ENCODE measurements at places on chromosomes 2 and 18.
A peak's percentile ranks its signal among the peaks of the same experiment; 100 is the strongest.

GRCh38 chr2:35099342-35099741, 1256.2 kb upstream of the CRIM1 start:
- no peak for DNase-seq

DNA sequence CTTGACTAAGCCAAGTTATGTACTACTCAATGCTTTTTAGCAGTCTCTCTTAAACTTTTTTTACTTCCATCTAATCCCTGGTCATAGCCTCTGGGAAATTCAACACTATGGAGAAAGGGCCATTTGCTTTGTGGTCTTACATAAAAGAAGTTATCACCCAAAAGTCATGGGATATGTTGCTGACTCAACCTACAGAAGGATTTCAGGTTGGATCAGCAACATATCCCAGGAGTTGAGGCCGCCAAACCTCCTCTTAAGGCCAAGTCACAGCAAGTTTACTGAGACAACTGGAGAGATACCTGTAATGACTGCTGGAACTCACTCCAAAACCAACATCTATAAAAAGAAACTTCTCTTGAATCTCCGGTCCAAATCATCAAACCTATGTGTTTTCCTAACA, 141.1 kb downstream of the IRS1 start:
- no peak for DNase-seq

DNA sequence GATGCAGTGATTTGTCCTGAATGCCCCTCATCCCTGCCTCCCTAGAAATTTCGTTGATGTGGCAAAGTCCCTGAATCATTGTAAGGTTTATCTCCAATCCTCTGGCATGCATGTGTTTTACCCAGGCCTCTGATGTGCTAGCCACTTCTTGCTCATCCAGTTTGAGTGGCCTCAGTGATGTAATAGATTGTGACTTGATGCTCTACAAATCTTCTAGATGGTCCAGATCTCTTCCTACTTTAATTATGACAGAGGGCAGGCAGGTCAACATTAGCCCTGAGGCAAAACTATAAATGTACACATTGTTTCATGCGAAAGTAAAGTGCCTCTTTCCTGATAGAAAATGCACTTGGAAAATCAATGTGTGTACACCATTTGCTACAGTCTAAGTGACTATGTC, 54.5 kb downstream of the LONRF2 start:
- no peak for DNase-seq

DNA sequence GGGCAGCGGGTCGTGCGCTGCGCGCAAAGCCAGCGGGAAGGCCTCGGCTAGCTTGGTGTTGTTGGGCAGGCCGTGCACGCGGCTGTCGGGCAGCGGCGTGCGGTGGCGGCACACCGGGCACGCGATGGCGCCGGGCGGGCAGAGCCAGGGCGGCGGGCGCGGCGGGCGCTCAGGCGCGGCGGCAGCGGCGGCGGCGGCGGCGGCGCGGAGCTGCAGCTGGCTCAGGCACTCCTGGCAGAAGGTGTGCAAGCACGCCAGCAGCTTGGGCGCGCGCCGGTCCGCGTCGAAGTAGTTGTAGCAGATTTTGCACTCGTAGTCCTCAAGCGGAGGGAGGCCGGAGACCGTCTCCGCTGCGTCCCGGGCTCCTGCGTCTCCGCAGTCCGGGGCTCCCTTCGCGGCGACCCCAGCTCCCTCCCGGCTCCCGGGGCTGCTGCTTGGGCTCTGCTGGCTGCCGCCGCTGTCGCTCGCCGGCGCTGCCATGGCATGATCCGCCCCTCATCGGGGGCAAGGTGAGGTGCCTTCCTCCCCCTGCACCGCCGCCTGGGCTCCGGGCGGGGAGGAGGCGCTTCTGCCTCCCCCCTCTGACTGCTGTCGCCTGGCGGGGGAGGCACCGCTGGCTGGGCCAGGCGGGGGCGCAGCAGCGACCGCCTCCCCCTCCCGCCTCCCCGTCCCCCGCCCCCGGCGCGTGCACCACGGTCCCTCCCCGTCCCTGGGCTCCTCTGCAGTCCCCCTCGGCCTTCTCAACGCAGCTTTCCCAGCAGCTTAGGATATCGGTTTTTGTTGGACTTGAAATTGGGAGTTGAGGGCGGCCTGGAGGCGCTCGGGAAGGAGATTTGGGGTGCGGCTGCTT, 21.0 kb upstream of the PAX3 start:
- no peak for DNase-seq

DNA sequence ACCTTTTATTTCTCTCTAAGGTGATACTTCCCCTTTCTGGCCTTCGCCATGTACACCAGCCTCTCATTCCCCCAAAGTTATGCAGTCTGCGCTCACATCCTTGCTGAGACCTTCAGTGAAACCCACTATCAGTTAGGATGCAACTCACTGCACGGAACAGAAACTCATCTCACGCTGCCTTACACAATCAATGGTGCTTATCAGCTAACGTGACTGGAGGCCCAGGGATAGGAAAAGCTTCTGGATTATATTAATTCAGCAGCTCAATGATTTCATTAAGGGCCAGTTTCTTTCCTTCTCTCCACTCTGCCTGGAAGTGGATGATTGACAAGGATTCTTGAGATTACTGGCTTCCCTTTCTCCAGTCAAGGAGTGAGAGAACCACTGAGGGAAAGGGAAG, 44.8 kb downstream of the CDH2 start:
- no peak for DNase-seq

DNA sequence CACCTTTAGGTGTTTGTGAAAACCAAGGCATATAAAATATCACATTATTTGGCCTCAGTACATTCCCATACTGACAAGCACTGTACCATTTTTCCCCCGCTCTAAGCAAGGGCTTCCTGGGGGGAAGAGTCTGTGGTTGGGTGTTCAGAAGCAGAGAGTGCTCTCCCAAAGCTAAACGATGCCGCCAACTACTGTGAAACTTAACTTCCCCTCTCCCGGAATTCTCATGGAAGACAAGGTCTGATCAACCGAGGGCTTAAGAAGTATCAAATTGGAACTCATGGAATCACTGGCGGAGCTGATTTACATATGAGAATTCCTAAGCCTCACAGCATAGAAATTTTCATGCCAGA, 433 bp upstream of the MFF start:
- peak; percentile 21 for DNase-seq

DNA sequence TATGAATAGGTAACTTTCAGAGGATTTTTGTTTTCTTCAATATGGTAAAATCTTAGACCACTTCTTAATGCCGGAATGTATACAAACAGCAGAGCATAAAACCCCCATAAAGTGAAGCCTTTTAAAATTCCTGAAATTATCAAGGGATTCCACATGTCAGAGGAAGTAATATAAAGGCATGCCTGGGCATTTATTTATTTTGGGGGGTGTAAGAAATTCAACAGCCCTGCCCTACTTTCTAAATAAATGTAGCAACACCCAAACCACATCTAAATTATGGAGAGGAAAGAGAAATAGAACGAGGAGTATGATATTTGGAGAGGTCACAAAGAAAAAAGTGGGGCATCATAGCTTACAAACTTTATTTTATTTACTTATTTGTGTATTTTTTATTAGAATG, 9.9 kb downstream of the CHST9 start:
- DNase-seq, result no peak

DNA sequence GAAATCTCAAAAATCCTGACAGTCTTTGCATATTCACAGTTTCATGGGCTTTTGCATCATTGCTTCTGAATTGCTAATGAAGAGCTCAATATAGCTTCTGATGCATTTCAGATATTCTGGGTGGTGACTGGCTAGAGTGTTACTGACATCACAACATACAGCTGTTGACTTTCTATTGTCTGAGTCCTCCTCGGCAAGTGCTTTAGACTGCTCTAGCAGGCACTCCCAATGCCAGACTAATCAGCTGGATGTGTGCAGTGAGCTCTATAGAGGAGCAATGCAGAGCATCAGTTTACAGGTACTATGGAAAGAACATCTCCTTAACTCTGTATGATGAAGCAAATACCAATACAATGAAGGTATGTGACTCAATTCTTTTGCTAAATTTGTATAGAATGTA, 54.9 kb downstream of the R3HDM1 start:
- peak; percentile 16 for DNase-seq

DNA sequence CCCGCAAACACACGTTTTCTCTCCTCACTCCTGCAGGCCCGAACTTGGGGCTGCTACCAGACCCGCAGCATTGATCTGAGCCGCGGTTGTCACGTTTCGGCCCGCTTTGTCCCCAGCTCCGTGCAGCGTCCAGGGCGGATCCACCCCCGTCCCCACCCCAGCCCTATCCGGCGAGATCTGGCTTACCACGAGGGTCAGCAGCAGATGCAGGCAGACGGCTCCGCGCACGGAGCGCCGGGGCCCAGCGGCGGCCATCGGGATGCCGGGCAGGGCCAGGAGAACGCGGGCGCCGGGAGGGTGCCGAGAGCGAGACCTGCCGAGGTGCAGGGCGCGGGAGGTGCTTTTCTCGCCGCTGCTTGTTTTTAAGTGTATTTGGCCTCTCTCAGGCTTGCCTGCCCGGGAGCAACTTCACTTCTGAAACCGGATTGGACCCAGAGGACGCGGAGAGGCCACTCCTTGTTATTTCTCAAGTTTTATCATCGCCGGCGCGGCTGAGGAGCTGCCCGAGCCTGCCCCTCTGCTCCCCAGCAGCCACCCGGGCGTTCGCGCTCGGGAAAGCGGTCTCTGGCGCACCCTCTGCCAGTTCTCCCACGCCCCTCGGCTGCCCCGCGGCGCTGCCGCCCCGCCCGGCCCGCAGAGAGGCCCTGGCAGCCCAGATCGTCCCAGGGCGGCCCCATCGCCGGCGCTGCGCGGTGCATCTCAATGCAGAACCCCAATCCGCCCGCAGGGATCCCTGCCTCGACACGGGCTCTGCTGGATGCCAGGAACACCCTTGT, at the start of gene DSC3:
Gene DSC3, minus strand, starts transcription at position 337 of the 776 bp plus-strand sequence. Its CDS starts 82 bp downstream, at position 255.
- no peak for DNase-seq

DNA sequence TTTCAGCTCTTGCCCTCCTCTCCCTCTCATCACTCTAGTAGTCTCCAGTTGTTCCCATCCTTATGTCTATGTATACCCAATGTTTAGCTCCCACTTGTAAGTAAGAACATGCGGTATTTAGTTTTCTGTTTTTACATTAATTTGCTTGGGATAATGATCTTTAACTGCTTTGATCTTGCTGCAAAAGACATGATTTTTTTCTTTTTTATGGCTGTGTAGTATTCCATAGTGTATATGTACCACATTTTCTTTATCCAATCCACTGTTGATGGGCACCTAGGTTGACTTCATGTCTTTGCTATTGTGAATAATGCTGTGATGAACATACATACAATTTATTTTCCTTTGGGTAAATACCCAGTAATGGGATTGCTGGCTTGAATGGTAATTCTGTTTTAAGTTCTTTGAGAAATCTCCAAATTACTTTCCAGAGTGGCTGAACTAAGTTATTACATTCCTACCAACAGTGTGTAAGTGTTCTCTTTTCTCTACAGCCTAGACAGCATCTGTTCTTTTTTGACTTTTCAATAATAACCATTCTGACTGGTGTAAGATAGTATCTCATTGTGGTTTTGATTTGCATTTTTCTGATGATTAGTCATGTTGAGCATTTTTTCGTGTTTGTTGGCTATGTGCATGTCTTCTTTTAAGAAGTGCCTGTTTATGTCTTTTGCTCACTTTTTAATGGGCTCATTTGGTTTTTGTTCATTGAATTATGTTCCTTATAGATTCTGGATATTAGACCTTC, 179.6 kb upstream of the SLC39A10 start:
- DNase-seq, result no peak
